ENCODE measurements at places on chromosomes 11 and 22.

GRCh38 chr11:31619980-31620379 lies 110.4 kb downstream of the ELP4 start:
- no peak for DNase-seq

GRCh38 chr22:46055181-46055875 lies 78.4 kb upstream of the WNT7B start:
- no peak for DNase-seq

DNA sequence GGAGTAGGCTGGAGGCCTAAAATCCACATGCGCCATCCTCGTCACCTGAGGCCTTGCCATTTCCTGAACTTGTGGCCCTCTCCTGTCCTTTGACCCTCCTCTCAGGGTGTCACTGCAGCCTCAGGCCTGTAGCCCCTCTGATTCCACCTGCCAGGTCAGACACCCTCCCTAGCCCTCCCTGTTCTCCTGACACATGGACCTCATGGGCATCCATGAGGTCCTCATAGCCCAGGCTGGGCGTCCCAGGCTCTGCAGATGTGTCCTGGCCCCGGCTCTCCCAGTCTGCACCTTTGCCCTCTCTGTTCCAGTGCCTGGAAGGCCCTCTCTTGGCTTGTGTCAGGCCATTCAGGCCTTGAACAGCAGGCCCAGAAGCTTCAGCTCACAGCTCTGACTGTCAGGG lies 15.8 kb downstream of the RAB36 start:
- DNase-seq = no peak

- peak; percentile 100 for DNase-seq
These were observed at the start of gene RAB36 for GRCh38 chr22:23144932-23145877. TSS of gene RAB36 (plus strand) at chr22:23145477. CDS start at chr22:23146617, 1,140 bp downstream.

DNA sequence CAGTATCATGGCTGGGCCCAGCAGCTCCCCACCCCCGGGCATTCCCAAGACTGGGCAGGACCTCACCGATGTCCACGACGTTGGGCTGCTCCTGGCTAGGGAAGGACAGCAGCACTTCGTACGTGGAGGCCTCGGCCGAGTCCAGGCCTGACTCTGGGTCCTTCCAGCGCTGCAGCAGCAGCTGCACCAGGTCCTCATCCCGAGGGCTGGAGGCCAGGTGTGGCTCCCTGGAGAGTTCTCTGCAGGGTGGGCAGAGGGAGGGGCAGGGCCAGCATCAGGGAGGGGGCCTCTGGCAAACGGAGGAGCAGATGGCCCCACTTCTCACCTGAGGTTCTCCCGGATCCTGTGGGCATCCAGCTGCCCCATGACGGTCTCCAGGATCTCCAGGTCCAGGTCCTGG lies 341 bp downstream of the NAALADL1 start:
- DNase-seq = no peak

- DNase-seq = peak; percentile 84
These were observed 42.2 kb downstream of the POLD3 start for GRCh38 chr11:74634537-74634936.

All from kidney tubule cell (primary cell).